HepG2 (cell line): ENCODE measurements at places on chromosomes 6 and 20. TPM values are rescaled to one million over a fixed set of nuclear protein-coding genes. Genes with fewer than 3 reads are reported as not detected.

Gene C20orf144
- total RNA-seq: 0.09 and 0.14 TPM in 2 replicates

DNA sequence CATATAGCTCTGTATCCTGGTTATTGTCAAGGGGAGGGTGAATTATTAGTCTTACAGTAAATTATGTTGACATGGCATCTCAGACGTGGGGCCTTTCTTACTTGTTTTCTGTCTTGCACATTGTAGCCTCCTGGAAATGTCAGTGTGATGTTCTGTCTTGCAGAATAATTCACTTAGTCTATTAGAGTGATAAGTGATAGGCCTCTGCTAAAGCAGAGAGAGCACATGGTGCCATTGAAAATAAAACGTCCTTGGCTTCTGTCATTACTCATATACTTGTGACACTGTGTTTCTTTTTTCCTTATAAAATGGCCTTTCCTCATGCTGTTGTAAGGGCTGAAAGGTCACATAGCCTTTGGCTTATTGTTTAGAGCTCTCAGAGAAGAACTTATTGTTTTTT is 531.0 kb downstream of the EPM2A start:
- no peaks in the 10 kb centered on the region for H3K4me1 ChIP-seq
- DNase-seq: no peak
- H3K27ac ChIP-seq: no peak overlapping the region
- H3K36me3 ChIP-seq: no peaks in the 10 kb centered on the region
- H3K4me3 ChIP-seq: no peak overlapping the region
- no peaks in the 10 kb centered on the region for H3K27me3 ChIP-seq

DNA sequence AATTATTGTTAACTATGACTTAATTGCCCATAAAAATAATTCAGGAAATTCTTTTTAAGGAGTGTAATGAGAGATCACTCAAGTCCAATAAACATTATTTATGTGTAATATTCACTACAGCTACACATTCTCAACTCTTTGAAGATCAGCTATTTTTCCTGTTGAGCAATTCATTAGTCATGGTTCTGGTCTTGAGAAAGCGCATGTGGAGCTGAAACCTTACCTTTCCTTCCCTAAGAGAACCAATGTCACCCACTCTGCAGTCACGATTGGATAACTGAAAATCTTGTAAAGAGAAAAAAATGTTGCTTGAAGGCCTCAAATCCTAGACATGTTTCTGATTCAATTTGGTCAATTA is 736.9 kb upstream of the MARCKS start:
- no peak for DNase-seq
- no peak overlapping the region for H3K4me3 ChIP-seq
- no peak overlapping the region for H3K27ac ChIP-seq
- H3K36me3 ChIP-seq: no peaks in the 10 kb centered on the region

Gene TAGAP
- not detected in 2 replicates for total RNA-seq

Gene MUCL3
- total RNA-seq: not detected in 2 replicates

Gene RHAG
- not detected in 2 replicates for total RNA-seq

Gene PROKR2
- total RNA-seq: not detected in 2 replicates

- H3K4me1 ChIP-seq: peaks cover 31% of the 10 kb centered on the region
- H3K36me3 ChIP-seq: no peaks in the 10 kb centered on the region
- no peak for DNase-seq
These were observed 14.3 kb upstream of the SERINC3 start for GRCh38 chr20:44536175-44536574.

DNA sequence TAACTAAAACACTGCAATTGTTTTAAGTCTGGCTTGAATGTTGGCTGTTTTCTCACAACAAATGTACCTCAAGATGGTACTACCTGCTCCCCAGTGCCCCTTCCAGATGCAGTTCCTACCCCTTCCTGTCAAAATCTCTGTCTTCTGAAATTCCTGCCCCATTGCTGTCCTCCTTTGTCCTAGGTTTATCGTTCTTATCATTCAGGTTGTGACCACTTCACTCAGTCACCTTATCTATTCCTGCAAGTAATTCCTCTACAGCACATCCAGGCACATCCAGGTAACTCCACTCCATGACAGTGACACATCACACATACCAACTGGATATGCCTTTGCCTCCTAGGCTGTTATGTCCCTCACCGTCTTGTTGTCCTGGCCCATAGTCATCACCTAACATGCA is 90.2 kb downstream of the TRDN start:
- H3K27ac ChIP-seq: no peak overlapping the region
- H3K27me3 ChIP-seq: no peaks in the 10 kb centered on the region
- H3K36me3 ChIP-seq: no peaks in the 10 kb centered on the region
- no peak overlapping the region for H3K4me3 ChIP-seq
- H3K4me1 ChIP-seq: no peaks in the 10 kb centered on the region

DNA sequence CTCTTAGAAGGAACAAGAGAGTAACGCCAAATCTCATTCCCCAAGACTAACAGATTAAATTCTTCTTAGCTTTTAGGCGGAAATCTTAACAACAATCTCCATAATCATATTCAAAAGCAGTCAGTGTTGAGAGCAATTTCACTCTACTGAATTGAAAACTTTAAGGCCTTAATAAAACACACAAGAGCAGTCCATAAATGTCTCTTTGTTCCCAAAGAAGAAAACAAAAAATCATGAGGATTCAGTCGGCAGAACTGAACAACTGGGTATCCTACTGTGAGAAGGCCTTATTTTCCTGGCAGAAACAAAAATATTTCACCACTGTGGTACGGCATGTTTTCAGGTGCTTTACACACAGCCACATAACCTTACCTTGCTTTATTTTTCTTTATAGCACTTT is 14.4 kb downstream of the ABHD12 start:
- H3K4me1 ChIP-seq: peaks cover 47% of the 10 kb centered on the region
- H3K27ac ChIP-seq: no peak overlapping the region
- no peaks in the 10 kb centered on the region for H3K27me3 ChIP-seq
- no peaks in the 10 kb centered on the region; the same call in 1 of the 2 replicates for H3K36me3 ChIP-seq

- DNase-seq: no peak
- H3K36me3 ChIP-seq: no peaks in the 10 kb centered on the region
- H3K4me3 ChIP-seq: no peak overlapping the region
- no peak overlapping the region for H3K27ac ChIP-seq
- no peaks in the 10 kb centered on the region for H3K4me1 ChIP-seq
- no peaks in the 10 kb centered on the region for H3K27me3 ChIP-seq
These were observed 22.0 kb downstream of the SOX4 start for GRCh38 chr6:21615504-21615903.

Gene UBE2C
- total RNA-seq: 123 and 139 TPM in 2 replicates

- no peaks in the 10 kb centered on the region for H3K27me3 ChIP-seq
- H3K27ac ChIP-seq: no peak overlapping the region
- no peaks in the 10 kb centered on the region for H3K36me3 ChIP-seq
- DNase-seq: no peak
- peaks cover 36% of the 10 kb centered on the region for H3K4me1 ChIP-seq
These were observed 112.4 kb upstream of the ZNF217 start for GRCh38 chr20:53706008-53706465.

GRCh38 chr20:2544211-2544610 is 7.8 kb downstream of the TMC2 start:
- peaks cover 8% of the 10 kb centered on the region for H3K4me1 ChIP-seq
- H3K27ac ChIP-seq: no peak overlapping the region
- H3K4me3 ChIP-seq: no peak overlapping the region
- peaks cover 9% of the 10 kb centered on the region; the same call in 2 of the 3 replicates for H3K27me3 ChIP-seq
- DNase-seq: no peak

Gene DACT2
- total RNA-seq: not detected in 2 replicates

DNA sequence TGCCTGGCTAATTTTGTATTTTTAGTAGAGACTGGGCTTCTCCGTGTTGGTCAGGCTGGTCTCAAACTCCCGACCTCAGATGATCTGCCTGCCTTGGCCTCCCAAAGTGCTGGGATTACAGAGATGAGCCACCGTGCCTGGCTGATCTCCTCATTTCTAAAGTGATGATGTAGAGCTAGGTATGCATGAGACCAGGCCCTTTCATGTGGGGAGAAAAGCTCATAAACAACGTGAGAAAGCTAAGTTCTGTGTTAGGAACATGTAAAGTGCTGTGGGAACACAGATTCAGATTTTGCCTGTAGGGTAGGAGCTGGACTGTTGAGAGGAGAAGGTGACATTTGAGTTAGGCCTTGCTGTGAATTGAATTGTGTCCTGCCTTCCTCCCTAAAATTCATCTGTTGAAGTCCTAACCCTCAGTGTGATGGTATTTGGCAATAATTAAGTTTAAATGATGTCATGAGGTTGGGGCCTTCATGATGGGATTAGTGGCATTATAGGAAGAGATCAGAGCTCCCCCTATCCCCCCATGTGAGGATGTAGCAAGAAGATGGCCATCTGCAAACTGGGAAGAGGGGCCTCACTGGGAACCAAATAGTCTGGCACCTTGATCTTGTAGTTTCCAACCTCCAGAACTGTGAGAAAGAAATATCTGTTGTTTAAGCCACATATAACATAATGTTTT is 49.2 kb downstream of the SCAND1 start:
- H3K36me3 ChIP-seq: peaks cover 14% of the 10 kb centered on the region; the same call in 2 of the 3 replicates
- no peaks in the 10 kb centered on the region for H3K4me1 ChIP-seq
- DNase-seq: no peak
- H3K27ac ChIP-seq: no peak overlapping the region
- no peak overlapping the region for H3K4me3 ChIP-seq
- H3K27me3 ChIP-seq: no peaks in the 10 kb centered on the region

Gene PCSK2
- not detected in 2 replicates for total RNA-seq

GRCh38 chr6:117142995-117143394 is 122.4 kb upstream of the VGLL2 start:
- no peaks in the 10 kb centered on the region for H3K36me3 ChIP-seq
- no peak overlapping the region for H3K4me3 ChIP-seq
- no peaks in the 10 kb centered on the region for H3K27me3 ChIP-seq
- DNase-seq: no peak
- H3K27ac ChIP-seq: no peak overlapping the region
- no peaks in the 10 kb centered on the region for H3K4me1 ChIP-seq

DNA sequence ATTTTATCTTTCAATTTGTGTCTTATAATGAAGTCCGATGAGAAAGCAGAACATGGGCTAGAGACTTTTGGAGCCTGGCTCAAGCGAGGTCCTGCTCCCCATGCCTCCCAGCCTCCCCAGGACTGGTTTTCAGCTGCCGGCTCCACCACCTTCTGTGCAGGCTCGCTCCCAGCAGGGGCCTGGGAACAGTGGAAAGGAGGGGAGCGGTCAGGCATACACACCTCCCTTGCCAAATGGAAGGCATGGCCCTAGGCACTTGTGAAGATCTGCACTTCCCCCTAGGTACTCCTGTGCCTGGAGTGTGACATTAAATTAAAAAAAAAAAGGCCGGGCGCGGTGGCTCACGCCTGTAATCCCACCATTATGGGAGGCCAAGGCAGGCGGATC is 4.7 kb upstream of the MOG start:
- no peaks in the 10 kb centered on the region for H3K27me3 ChIP-seq
- H3K27ac ChIP-seq: no peak overlapping the region
- H3K4me1 ChIP-seq: peaks cover 6% of the 10 kb centered on the region; the same call in 1 of the 2 replicates
- no peaks in the 10 kb centered on the region for H3K36me3 ChIP-seq

Gene TBX18
- total RNA-seq: not detected in 2 replicates

DNA sequence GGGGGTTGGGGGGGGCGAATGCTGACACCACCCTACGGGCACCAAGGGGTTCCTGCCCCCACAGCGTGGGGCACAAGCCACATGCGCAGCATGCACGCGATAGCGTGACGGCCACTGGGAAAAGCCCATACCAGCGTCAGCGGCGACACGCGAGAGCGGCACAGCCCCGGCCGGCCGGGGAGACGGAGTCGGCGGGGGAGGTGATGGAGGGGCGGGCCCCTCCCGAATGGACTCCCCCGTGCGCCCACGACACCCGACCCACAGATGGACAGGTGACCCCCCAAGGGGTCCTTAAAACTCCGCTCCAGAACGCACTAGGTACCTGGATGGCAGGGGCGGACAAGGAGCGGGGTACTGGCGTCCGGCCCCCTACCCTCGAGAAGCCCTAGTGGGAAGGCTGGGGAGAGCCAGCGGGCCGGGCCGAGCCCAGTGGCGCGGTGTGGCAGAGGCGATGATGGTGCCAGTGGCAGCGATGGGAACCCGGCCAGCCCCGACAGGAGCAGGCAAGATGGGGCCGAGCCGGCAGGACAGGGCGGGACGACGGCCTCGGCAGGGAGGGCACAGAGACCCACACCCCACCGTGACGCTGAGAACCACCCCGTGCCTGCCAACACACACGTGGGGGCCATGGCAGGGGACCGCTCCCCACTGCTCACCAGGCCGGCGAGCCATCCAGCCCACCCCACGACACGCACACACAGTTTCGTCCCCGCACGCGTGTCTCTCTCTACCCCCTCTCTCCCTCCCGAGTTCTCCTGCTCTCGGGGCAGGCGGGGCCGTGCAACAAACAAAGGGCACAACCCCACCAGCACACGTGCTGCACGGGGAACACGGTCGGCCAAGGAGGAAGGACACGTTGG is 1959.8 kb upstream of the DEFB115 start:
- DNase-seq: no peak
- no peaks in the 10 kb centered on the region for H3K36me3 ChIP-seq
- H3K4me3 ChIP-seq: no peak overlapping the region

Gene OXT
- not detected in 2 replicates for total RNA-seq

Gene FAM209B
- total RNA-seq: 0.24 and 0.32 TPM in 2 replicates

Gene CCN6
- total RNA-seq: not detected in 2 replicates

Gene ZKSCAN8
- 20.9 and 36.1 TPM in 2 replicates for total RNA-seq

Gene PIM1
- total RNA-seq: 19.1 and 29.4 TPM in 2 replicates

- peaks cover 25% of the 10 kb centered on the region; the same call in 1 of the 2 replicates for H3K4me1 ChIP-seq
- no peak overlapping the region for H3K27ac ChIP-seq
- H3K27me3 ChIP-seq: peaks cover 8% of the 10 kb centered on the region; the same call in 1 of the 2 replicates
- H3K36me3 ChIP-seq: no peaks in the 10 kb centered on the region
These were observed 1.4 kb upstream of the POU3F2 start for GRCh38 chr6:98833057-98833306.

GRCh38 chr6:124479991-124480430 is 482.2 kb upstream of the RNF217 start:
- no peak overlapping the region for H3K4me3 ChIP-seq
- no peaks in the 10 kb centered on the region for H3K4me1 ChIP-seq
- H3K36me3 ChIP-seq: no peaks in the 10 kb centered on the region
- H3K27ac ChIP-seq: no peak overlapping the region
- no peak for DNase-seq
- H3K27me3 ChIP-seq: no peaks in the 10 kb centered on the region

DNA sequence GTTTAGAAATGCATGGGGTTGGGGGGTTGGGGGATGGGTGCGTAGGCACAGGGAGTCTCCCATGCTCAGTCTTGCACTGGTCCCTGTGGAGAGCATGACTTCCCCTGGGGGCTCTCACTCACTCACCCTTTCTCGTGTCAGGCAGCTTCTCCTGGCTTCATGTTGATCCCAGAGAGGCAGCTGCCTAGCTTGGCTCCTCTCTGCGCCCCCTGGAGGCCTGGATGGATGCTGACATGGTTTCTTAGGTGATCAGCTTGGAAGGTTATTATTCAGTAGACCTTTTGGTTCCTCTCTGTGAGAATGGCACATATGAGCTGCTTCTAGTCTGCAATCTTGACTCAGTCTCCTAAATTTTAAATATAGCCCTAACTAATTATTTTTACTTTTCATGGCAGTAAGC is 109.3 kb upstream of the FAM83B start:
- no peak overlapping the region for H3K27ac ChIP-seq
- H3K4me1 ChIP-seq: no peaks in the 10 kb centered on the region
- no peaks in the 10 kb centered on the region for H3K27me3 ChIP-seq
- H3K4me3 ChIP-seq: no peak overlapping the region

GRCh38 chr6:163080228-163080627 is 334.3 kb upstream of the QKI start:
- H3K36me3 ChIP-seq: no peaks in the 10 kb centered on the region
- H3K27ac ChIP-seq: no peak overlapping the region
- H3K4me3 ChIP-seq: no peak overlapping the region
- no peaks in the 10 kb centered on the region for H3K27me3 ChIP-seq
- H3K4me1 ChIP-seq: no peaks in the 10 kb centered on the region
- DNase-seq: no peak

Gene WFDC13
- not detected in 2 replicates for total RNA-seq
